ENCODE measurements at places on chromosomes 3 and 15. TPM values are rescaled to one million over a fixed set of nuclear protein-coding genes. Genes with fewer than 3 reads are reported as not detected.

The ARL6 gene
- 1.7 TPM for total RNA-seq

The HYKK gene
- total RNA-seq, result 1.6 TPM

The LTK gene
- 2.0 TPM for total RNA-seq

The ARRDC4 gene
- 0.37 TPM for total RNA-seq

The NEO1 gene
- 2.7 TPM for total RNA-seq

The EPB42 gene
- total RNA-seq, result not detected

- peak; percentile 50 for DNase-seq
Measured at GRCh38 chr15:81292523-81293001, 31.4 kb downstream of the STARD5 start.

GRCh38 chr3:122520861-122521260 is 6.1 kb upstream of the KPNA1 start:
- no peak for DNase-seq

- no peak for DNase-seq
Measured at GRCh38 chr3:134817297-134817696, 22.2 kb downstream of the EPHB1 start.

DNA sequence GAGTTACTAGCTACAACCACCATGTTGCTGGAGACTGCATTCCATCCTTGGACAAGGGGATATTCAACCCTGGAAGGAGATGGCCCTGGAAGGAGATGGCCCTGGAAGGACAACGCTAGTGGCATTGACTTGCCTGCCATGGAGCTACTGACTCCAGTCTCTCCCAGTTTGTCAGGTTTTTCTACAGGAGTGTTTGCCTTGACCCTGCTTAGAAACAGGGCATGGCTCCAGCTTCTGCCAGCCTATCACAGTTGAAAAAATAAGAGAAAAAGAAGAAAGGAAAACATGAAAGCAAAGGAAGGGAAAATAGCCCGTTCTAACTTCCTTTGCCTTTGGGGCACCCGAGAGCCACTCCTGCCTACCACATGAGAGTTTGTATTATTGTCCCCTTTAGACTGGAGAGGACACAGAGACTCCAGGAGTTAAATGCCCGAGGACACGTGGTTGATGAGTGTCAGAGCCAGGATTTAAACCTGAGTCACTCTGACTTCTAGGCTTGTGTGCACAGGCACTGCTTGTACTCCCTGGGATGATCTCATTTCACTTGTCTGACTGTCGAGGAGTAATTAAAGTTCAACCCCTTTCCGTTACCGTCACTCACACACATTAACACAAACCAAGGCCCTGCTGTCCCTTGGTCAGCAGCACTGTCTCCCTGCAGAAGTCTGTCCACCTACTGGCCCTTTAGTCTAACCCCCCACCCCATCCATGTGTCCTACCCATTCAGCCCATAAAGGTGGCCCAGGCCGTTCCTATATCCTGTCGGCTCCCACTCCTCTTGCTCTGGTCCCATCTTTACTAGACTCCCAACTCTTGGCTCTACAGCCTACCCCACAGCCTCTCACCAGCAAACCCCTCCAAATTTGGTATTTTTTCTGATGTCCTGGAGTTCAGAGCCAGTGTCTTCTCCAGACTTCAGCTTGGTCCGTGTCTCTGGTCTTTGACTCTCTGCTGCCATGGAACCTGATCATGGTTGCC is 46.1 kb downstream of the C2CD4A start:
- DNase-seq, result no peak

GRCh38 chr3:13009132-13009945 is 63.9 kb downstream of the IQSEC1 start:
- DNase-seq, result peak; percentile 78

- no peak for DNase-seq
Measured at GRCh38 chr3:197181741-197182140, 116.7 kb downstream of the DLG1 start.

DNA sequence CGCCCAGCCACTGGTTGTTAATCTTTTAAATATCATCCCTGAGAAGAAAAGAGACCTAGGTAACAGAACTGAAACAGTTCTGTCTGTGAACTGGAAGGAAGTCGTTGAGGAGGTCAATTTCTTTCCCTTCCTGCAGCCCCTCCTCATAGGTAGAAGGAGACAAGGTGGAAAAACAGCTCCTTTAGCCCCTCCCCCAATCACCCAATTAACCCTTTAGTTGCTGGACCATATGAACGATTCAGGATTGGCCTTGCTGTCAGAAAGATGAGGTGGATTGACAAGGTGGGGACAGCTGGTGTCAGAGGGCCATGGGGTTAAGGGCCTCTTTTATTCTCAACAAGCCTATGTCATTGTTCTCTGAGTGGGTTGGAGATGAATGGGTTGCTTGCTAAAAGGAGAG is 36.0 kb upstream of the ZNF445 start:
- no peak for DNase-seq

DNA sequence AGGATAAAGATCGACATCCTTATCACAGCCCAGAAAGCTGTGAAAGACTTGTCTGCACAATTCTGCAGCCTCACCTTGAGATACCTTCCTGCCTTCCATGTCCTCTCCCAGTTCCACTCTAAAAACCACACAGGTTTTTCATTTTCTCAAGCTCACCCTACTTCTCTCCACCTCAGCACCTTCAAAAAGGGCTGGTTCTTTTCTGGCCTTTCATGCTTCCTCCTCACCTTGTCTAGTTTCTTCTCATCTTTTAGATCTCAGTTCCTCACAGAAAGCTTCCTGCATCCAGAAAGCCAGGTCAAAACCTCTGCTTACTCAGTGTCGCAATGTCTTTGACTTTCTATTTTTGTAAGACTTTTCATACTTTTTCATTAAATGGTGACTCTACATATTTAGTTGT is 140.2 kb upstream of the STT3B start:
- DNase-seq, result no peak

DNA sequence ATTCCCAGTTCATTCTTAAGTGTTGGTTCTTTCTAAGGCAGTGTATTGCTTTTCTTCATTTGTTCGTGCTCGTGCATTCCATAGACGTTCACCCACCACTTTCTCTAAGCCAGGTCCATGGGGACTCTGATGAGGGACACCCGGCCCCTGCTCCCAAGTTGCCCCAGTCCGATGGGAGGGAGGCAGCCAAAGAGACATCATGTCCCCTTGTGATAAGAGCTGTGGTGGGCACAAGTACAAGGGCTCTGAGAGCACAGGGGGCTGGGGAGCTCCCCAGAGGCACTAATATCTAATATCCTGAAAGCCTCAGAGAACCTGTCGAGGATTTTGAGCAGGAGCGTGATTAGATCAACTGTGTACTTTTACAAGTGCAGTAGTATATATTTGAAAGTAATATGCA is 6.3 kb downstream of the SPSB4 start:
- no peak for DNase-seq

DNA sequence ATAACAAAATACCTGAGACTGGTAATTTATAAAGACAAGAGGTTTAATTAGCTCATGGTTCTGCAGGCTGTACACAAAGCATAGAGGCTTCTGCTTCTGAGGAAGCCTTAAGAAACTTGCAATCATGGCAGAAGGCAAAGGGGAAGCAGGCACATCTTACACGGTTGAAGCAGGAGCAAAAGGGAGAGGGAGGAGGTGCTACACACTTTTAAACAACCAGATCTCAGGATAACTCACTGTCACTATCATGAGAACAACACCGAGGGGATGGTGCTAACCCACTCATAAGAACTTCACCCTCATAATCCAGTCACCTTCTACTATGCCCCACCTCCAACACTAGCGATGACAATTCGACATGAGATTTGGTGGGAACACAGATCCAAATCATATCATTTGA is 54.4 kb downstream of the ATP8B4 start:
- DNase-seq, result no peak

DNA sequence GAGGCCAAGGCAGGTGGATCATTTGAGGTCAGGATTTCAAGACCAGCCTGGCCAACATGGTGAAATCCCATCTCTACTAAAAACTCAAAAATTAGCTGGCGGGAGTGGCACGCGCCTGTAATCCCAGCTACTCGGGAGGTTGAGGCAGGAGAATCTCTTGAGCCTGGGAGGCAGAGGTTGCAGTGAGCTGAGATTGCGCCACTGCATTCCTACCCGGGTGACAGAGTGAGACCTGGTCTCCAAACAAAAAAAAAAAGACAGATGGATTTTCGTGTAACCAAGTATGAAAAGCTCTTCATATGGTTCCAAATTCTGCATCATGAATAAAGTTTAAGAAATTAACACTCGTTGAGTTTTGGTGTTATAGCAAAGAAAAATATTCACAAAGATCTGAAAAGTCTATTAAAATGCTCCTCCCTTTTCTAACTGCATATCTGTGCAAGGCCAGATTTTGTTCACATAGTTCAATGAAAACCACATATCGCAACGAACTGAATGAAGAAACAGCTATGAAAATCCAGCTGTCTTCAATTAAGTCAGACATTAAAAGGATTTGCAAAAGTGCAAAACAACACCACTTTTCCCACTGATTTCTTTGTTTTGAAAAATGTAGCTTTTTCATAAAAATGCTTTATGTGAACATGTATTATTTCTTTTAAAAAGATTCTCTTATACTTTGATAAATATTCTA is 23.8 kb upstream of the FBLN2 start:
- no peak for DNase-seq

Measured in CD4-positive, CD25-positive, alpha-beta regulatory T cell (primary cell).